ENCODE measurements at places on chromosomes 3 and 15.

- DNase-seq = no peak
Observed at GRCh38 chr3:107604057-107604822, 81.5 kb downstream of the BBX start.

GRCh38 chr3:122067588-122068240 is 12.6 kb downstream of the CD86 start:
- DNase-seq = no peak

DNA sequence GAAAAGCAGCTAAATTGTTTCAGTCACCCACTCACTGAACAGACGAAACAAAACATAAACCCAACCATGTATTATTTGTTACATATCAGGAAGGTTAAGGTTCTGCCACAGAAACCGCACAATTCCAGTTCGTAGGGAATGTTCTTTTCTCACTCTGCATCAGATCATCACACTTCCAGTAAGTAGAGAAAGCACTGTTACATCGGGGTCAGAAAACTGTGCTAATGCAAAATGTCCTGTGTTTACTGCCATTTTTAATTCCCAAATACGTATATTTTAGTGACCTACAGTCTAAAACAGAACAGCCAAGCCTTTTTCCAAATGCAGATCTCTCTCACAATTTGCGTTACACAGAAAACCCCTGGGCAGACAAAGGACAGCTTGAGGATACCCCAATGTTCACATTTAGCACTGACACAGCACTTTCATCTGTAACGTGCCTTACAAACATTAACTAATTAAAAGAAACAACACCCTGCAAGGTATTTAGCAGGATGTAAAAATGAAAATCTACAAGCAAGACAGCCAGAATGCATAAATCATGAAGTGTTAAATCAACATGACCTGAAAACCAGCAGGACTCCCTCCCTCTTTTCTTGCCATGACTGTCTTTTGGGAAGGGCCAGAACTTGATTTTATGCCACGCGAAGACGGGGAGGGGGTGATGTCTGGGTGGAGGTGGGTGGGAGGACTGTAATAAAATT is 34.8 kb upstream of the SKIL start:
- no peak for DNase-seq

DNA sequence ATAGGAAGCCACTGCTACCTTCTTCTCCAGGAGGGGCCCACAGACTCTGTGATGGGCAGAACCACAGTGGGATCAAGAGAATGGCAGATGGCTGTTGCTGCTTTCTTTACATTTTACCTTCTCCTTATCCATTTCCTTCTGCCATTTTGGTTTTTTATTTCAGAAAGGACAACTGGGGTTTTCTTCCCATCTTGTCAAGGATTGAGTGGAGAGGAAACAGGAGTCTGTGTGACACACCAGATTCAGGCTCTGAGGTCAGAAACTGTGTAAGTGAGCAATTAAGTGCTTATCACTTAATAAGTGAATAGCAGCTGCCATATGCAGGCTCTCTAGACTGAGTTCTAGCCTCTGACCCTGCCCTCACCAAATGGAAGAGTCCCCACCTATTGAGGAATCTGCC is 47.3 kb downstream of the ITGB5 start:
- DNase-seq = no peak

- DNase-seq = no peak
Observed at GRCh38 chr15:92638291-92638708, 17.3 kb downstream of the FAM174B start.

GRCh38 chr3:134249296-134249841 is 1.3 kb downstream of the RYK start:
- no peak for DNase-seq

- no peak for DNase-seq
Observed at GRCh38 chr3:14415501-14415900, 13.1 kb downstream of the SLC6A6 start.

DNA sequence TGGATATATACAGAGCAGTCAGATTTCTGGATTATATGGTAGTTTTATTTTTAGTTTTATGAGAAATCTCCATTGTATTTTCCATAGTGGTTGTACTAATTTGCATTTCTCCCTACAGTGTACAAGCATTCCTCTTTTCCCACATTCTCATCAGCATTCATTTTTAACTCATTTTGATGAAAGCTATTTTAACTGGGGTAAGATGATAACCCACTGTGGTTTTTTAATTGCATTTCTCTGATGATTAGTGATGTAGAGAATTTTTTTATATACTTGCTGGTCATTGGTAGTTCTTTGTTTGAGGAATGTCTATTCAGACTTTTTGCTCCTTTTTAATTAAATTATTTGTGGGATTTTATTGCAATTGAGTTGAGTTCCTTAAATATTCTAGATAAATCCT is 903.6 kb downstream of the DIPK2A start:
- no peak for DNase-seq

- DNase-seq = no peak
Observed at GRCh38 chr15:63176302-63176701, 13.1 kb upstream of the RAB8B start.

DNA sequence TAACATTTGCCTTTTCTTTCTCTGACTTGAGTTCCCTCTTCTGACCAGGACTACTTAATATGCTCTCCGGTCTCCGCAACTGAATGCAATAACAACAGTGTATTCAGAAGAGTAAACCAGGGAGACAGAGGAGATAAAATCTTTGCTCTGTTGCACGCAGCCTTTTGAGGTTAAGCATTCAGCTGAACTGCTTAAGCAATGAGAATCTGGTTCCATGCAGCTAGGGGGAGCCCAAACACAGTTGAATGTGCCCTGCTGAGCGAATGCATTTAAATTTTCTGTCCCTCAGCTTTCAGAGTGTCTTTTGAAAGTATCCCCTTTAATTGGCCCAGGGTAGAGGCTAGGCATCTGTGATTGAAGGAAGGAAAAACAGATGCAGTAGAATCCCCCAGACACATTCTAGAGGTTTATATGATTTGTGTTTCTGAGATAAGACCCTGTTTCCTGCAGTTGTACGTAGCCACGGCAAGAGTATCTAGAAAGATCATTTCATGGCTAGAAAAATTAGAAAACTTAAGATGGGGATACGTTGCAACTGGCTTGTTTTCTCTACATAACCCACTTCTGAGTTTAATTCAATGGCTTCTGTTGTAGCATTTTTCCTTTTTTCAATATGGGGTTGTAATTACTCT is 309.6 kb downstream of the TUSC7 start:
- peak; percentile 9 for DNase-seq

DNA sequence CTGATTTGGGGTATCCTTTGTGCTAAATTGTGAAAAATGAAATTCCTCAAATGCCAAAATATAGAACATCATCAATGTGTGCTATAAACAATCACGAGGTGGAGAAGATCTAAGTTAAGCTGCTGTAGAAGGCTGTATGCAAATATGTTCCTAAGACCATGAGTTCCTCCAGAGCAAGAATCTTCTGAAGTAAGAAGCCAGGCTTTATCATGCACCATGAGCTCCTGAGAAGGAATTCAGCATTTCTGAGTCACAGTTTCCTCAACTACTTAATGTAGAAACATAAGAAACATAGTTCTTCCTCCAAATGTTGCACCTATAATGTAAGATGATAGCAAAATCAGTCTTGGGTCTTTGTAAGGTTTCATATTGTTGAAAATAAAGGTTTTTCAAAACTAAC is 241.7 kb upstream of the MDFIC2 start:
- DNase-seq = no peak

DNA sequence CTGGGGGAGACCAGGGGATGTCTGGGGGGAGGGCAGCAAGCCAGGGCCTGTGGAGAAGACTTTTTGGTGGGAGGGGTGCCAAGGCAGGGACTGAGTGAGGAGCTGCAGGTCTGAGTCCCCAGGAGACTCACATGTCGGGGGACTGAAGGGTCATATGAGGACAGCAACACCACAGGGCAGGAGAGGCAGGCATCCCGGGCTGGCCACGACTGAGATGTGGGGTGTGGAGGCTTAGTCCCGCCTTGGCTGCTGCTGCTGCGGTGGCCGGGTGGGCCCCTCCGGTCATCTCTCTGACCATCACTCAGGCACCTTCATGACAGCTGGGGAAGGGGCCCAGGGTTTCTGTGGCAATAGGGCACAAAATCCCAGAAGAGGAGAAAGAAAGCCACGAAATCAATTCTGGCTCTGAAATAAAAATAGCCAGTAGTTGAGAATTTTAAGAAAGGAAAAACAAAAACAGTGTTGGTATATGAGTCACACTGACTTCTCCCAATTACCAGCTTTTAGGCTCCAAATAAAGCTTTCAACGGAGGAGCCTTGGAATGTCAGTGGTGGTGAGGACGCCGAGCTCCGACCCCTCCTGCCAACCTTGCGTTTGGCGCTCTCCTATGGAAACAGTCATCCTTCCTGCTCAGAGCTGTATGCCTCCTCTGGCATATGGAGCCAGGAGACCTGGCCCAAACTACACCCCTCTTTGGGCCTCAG is 52.9 kb upstream of the ITGA11 start:
- no peak for DNase-seq

- no peak for DNase-seq
Observed at GRCh38 chr3:45711931-45712330, 22.7 kb downstream of the SACM1L start.

DNA sequence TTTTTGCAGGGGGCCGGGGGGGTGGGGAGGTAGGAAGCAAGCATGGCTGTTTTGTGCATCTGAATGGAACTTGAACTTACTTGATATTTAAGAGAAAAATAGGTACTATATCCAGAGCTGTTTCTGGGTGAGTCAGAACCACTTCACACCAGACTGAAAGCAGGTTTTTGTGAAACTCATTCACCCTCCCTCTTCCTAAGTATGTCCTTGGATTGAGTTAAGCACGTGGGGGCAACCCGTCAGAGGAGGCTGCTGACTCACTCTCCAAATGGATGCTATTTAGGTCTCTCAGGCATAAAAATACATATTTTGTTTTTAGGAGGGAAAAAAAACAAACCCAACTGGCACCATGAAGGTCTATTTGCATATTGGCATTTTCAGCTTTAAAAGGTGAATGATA is 270.3 kb downstream of the RYR3 start:
- peak; percentile 2 for DNase-seq

DNA sequence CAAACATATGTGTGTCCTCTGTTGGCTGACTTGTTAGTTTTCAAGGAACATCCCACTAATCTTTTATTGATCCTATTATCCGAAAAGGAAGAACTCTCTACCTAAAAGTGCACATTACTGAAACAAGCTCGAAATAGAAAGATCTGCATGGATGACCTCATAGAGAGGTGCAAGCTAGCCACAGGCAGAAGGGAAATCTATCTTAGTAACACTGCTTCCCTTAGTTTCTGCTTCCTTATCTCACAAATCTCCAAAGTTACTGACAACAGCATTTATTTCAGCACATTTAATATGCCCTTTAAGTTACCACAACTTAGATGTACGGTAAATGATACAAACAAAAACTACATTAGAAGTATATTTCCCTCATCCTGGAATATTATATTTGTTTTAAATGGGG is 285.1 kb upstream of the CCDC54 start:
- no peak for DNase-seq

GRCh38 chr3:171950373-171950772 is 89.0 kb upstream of the FNDC3B start:
- DNase-seq = no peak

GRCh38 chr15:74377831-74378766 is 10.7 kb upstream of the CYP11A1 start:
- no peak for DNase-seq

GRCh38 chr3:142568393-142569017 is 10.0 kb downstream of the ATR start:
- DNase-seq = no peak

DNA sequence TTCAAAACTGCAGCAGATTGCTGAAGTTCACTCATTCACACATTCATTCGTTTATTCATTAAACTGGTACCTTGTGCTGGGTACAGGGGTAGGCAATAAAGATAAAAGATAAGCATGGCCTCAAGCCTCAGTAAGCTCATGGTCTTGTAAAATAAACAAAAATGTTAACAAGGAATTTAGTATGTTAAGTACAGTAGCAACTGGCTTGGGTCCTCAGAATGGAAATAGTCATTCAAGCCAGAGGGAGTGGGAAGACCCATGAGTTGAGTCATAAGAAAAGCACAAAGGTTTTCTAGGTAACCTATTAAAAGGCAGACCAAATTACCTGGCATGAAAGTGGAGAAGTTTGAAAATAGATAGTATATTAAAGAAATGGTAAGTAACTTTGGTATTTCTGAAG is 163.3 kb downstream of the CDIN1 start:
- no peak for DNase-seq

- DNase-seq = no peak
Observed at GRCh38 chr3:48949376-48949717, 30.7 kb downstream of the ARIH2 start.

GRCh38 chr3:49358884-49359225 is 702 bp upstream of the GPX1 start:
- no peak for DNase-seq

DNA sequence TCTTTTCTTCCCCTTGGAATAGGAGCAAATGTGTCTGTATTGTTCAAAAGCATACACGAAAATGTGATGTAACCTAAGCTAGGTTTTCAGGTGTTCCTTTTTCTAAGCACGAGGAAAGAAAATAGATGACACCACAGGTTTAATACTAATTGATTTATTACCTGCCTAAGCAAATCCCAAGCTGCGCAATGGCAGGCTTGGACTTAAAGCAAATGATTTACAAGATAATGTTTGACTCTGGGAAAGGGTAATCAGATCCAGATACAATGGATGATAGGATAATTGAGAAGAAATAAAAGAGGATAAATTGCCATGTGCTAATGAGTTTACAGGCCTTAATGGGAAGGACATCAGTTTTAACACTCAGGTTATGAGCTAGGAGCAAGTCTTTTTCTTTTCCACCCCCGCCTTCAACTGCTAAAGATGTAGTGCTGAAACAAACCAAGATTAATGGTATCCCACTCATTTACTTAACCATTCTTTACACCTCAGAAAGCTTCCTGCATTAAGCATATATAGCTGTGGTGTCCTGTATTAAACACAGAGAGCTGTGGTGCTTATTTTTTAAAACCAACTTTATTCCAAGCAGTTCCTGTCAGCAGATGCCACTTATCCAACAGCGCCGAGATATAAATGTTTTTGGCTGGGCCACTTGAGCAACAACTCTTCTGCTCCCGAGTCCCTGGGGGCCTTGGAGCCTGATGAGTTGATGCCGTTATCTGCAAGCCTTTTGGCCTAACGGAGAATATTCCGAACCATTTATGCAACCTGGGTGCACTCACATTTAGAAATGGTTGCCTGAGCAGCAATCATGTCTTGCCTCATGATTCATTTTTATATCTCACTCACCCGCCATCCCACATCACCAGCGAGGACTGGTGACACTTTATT is 205.5 kb downstream of the MECOM start:
- DNase-seq = no peak

- no peak for DNase-seq
Observed at GRCh38 chr3:73557986-73558726, 66.6 kb downstream of the PDZRN3 start.

DNA sequence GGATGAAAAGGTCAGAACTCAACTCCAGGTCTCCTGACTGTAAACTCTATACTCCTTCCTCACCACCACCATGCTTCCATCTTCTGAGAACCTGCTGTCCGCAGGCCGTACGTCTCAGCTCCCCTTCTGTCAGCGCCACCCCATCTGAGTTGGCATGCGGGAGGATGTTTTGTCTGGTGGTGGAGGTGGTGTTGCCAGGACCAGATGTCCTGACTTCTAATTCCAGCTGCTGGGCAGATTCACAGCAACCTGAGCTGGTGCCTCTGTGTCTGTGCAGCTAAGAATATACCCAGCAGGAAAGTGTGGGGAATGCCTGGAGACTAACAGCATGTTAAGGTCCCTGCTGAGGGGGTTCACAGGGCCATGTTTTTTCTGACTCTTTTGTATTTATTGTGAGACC is 23.2 kb downstream of the PLA1A start:
- no peak for DNase-seq

- DNase-seq = no peak
Observed at GRCh38 chr3:129461461-129462146, 21.6 kb downstream of the IFT122 start.

GRCh38 chr3:133295199-133295901 is 104.5 kb upstream of the BFSP2 start:
- no peak for DNase-seq

Data from amygdala (tissue), 56 donors.